ENCODE measurements at places on chromosomes 12 and 14.

DNA sequence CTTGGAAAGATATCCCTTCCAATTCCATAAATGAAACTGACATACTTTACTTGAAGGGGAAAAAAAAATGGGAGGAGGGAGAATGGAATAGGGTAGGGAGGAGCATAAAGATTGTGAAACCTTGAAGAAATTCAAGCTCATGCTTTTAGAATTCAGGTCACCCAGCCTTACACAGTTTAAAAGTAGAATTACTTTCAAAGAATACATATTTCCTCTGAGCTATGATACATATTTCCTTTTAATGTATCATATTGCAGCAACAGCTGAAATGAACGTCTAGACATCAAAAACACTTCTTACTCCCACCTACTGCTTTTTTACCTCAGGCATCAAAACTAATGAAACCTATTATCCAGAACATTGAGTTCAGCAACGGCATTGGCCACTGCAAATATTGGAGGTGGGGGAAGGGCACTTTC lies 156.0 kb downstream of the MED13L start:
- no peak for DNase-seq

DNA sequence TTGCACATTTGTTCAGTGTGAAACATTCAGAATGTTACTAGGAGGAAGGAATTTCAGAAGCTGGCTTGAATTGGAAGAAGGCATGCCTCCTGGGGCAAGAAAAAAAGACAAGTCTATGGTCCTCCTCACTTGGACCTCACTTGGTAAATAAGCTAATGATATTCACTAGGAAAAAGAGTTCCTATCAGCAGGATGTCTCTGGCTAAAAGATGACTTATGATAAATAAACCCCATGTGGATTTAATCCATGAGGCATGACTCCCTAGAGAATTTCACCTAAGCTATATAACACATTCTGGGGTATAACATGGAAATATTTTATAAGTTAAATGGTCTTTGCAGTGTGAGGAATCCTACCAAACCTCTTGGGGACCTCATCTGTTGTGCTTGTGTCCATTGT lies 199.9 kb downstream of the LRIG3 start:
- no peak for DNase-seq

DNA sequence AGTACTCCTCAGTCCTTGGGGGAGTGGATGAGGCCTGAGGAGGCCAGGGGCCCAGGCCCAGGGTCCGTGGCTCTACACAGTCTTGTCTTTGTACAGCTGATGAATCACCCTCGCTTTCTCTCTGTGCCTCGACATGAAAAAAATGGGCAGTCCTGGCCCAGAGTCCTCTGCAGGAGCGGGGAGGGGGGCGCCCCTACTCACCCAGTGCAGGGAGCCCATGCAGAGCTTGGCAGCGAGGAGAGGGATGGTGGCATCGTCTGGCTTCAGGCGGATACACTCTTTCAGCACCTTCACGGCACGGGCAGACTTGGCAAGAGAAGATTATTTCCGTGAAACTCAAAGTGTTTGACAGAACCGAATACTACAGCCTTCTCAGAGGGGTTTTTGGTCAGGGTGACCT lies 159.3 kb downstream of the TTC7B start:
- no peak for DNase-seq

DNA sequence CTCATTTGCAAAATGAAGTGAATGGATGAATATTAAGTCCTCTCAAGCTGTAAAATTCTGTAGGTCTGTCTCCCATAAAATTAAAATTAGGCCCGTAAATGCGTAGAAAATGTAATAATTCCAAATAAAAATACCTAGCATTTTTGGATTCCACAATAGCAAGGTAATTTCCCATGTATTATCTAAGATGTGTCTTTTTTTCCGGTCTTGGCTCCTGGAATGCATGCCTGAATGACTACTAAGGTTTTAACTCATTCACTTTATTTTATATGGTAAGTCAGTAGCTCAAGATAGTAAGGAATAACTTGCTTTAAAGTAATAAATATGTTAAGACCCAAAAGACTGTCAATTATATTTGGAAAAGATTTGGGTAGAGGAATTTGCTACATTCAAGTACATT lies 11.1 kb downstream of the TXNRD1 start:
- no peak for DNase-seq

- no peak for DNase-seq
Measured at GRCh38 chr12:103505371-103506236, 9.8 kb upstream of the C12orf42 start.

DNA sequence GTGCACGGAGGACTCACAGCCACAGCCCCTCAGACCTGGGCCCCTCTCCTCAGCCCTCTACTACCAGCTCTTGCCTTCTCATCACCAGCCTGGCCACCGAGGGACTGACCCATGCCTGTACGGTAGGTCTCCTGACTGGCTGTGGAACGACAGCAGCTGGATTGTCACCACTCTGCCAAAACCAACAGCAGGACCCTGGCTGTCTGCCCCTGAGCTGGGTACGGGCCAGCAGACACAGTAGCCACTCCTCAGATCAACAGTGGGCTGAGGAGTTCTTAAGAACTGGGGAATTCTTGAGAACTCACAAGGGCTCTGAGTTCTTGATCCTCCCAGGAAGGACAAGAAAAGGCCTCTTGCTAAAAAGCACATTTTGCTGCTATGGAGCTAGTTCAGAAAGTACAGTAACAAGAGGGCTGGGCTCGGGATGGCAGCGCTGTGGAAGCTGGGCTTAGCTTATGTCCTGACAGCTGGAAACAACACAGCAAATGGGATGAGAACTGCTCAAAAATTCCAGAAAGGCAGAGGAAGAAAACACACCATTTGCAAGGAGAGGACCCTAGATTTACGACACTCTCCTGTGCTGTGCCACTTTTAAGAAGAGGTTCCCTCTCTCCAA lies 176.4 kb downstream of the ANO2 start:
- DNase-seq: no peak

- no peak for DNase-seq
Measured at GRCh38 chr12:76308866-76309265, 39.3 kb downstream of the BBS10 start.

DNA sequence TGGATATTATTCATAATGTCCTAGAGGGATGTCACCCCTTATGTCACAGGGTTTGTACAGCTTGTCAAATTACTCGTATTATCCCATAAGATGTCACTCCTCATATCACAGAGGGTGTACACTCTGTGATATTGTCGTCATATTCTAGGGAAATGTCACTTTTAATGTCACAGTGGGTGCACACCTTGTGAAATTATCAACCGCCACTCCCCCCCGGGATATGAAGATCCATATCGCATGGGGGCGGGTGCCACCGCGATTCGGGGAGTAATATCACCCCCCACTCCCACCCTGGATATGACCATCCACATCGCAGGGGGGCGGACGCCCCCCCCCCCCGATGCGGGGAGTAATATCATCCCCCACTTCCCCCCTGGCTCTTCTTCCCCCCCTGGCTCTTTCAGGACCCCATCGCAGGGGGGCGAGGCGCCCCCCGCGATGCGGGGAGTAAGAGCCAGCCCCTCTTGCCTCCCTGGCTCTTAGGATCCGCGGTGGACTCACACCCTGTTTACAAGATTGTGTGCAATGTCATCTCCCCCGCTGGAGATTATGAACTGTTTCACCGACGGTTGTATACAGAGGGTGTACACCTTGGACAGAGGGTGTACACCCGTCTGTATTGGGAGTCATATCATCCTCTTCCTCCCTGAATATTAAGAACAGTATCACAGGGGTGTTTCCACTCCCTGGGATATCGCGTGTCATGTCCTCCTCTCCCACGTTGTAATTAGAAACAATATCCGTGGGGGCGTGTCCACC lies 92.8 kb downstream of the FRMD6 start:
- DNase-seq: no peak

DNA sequence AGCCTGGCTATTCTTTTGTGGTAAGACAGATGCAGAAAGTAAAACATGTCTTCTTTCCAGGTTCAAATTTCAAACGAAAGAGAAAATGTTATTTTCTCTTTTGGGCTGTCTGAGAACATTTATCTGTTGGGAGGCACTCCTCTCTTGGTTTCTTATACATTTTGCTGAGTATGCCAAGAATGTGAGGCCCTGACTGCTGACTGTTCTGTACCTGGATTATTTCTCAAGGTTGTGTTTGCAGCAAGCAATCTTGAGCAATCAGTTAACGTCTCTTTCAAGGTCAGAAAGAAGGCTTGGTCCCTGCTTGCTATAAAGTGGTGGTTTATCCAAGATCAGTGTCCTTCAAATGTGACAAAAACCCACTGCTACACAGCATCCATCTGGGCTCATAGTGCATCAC lies 9.8 kb downstream of the SSTR1 start:
- DNase-seq: no peak

GRCh38 chr14:68402525-68403101 lies 390.3 kb downstream of the ZFP36L1 start:
- DNase-seq: no peak

- DNase-seq: no peak
Measured at GRCh38 chr12:95663525-95663924, 112.2 kb upstream of the USP44 start.

DNA sequence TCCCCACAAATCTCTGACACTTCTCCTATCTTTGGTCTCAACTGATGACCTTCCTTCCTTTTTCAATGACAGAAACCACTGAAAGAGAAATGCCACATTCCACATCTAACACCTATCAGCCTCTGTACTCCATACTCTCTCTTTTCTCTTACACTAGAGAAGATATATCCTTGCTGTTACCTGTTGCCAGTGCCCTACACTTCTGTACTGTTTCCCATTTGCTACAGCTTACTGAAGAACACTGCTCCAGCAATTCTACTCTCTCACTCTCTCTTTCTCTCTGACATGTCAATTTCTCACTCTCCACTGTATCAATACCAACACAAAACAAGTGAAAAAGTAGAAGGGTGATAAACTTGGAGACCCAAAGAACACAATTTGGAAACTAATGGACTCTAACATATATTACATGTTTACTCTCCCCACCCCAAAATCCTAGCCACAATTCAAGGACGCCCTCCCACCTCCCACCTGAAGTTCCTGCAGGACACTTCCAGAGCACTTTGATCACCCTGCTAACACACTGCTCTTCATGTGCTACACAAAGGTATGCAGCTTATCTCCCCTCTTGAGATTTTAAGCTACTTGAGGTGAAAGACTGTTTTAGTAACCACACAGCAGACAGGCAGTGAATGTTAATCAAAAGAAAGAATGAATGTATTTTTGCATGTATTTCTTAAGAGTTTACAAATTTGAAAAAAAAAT lies 95.0 kb downstream of the MED13L start:
- DNase-seq: no peak

DNA sequence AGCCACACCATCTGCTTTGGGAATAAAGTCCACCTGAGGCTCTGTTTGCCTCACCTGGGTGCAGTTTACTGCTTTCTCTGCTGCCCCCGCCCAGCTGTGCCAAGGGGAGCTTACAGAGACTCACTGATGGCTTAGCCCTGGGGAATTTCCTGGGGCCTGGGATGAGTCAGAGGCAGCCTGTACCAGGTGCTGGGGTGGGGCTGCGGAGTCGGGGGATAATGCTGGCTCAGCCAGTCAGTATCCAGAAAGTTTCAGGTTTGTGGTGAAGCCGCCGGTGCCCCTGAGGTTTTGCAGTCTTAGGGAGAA lies 22.3 kb downstream of the PLEKHG3 start:
- DNase-seq: no peak

DNA sequence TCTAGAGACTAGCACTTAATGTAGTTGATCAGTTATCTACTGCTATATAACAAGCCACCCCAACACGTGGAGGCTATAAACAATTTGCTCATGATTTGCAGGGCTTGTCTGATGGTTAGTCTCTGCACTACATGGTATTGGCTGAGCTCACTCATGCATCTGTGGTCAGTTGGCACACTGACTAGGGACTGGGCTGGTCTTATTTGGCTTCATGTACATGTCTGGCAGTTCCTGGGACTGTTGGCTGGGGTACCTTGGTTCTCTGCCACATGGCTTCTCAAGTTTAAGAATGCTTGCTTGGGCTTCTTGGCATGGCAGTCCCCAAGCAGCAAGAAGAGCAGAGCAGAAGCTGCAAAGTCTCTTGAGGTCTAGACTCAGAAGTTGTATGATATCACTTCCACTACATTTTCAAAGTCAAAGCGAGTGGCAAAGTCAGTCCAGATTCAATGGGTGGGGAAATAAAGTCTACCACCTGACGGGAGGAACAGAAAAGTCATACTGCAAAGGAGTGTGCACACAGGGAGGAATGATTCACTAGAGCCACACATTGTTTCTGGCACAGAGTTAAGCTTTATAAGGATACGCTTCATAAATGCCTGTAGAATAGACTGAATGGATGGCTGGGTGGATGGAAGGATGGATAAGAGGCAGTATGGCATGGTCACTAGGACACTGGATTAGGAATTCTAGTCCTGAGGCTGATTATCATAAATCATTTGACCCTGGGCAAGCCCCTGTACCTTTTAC lies 44.8 kb upstream of the PTHLH start:
- no peak for DNase-seq

GRCh38 chr12:103791350-103791920 lies 49.6 kb downstream of the NT5DC3 start:
- DNase-seq: no peak

GRCh38 chr12:89439941-89440340 lies 84.7 kb downstream of the GALNT4 start:
- no peak for DNase-seq

DNA sequence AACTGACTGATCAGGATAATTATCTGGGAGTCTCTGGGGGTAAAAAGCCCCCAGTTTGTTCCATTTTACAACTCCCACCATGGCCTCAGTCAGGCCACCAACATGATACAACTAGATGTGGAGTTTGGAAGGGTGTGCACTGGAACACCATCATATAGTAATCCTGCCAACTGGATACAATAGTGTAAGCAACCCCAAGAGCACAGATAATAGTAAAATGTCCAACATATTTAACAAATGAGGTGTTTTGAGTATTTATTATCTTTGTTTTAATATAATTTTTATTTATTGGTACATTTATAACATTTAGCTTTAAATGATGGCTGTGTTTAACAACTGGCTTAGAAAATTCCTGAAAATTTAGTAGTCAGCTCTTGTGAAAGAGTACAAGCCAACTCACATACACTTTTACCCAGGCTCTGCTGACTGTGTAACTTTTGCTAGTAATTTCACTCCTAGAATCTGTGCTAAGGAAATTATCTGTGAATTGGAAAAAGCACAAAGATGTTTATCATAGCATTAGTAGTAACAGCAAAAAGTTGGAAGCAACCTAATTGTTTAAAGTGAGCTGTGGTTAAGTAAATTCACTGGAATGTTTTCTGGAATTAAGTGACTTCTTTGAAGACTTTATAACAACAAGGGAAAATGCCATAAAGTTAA lies 196.8 kb downstream of the RAD51B start:
- DNase-seq: no peak
